CD4-positive, alpha-beta T cell treated with Interleukin-4 for 1 hour (primary cell): ENCODE measurements at places on chromosomes 5 and 9.

GRCh38 chr5:159824188-159825161, 91.8 kb upstream of the ADRA1B start:
- no peak for DNase-seq

DNA sequence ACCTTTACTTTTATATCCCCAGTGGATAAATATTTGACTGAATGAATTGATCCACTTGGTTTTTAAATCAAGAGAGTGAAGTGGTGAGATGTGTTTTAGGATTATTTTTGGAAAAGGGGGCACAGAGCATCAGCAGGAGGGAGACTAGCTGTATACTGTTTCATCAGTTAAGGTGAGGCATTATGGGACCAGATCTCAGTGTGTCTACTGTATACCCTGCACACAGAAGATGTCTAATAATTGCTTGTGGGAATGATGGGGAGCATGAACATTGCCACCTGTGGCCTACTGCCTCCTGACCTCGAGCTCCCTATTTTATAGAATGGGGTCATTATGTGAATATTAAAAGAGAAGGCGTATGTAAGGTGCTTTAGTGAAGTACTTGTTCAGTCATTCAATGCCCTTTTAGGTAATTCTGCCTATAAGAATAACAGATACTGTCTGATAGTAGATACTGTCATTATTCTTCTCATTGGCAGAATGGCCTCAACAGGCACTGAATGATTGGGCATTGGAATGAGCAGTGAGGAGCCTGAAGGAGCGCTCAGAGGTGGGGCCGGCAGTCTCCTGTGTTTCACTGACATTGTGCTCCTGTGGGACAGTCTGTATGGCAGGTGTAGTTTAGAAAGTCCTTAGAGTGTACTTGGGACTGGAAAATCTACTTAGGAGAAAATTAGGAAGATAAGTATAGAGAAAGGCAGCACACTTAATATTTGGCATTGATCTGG, 47.4 kb upstream of the FAM120AOS start:
- no peak for DNase-seq

DNA sequence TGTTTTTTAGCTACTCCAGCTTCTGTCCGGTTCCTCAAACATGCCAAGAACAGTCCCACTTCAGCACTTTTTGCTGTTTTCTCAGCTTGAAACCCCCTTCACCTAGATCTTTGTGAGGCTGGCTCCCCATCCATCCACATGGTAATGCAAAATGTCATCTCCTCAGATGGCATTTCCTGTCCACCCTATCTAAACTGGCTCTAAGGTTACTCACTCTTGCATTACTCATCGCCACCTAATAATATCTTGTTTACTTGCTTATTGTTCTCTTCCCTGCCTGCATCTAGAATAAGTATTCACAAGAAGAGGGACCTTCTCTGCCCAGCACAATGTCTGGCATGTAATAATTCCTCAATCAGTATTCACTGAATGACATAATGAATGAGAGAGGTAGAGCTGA, 220.1 kb downstream of the FAM114A2 start:
- no peak for DNase-seq

GRCh38 chr9:112124156-112124555, 50.9 kb downstream of the SUSD1 start:
- no peak for DNase-seq

- no peak for DNase-seq
Measured at GRCh38 chr9:16308645-16309044, 561.8 kb downstream of the BNC2 start.

- no peak for DNase-seq
Measured at GRCh38 chr9:134315716-134316448, 10.4 kb upstream of the RXRA start.

GRCh38 chr5:14777187-14777586, 94.4 kb downstream of the ANKH start:
- DNase-seq, result no peak

DNA sequence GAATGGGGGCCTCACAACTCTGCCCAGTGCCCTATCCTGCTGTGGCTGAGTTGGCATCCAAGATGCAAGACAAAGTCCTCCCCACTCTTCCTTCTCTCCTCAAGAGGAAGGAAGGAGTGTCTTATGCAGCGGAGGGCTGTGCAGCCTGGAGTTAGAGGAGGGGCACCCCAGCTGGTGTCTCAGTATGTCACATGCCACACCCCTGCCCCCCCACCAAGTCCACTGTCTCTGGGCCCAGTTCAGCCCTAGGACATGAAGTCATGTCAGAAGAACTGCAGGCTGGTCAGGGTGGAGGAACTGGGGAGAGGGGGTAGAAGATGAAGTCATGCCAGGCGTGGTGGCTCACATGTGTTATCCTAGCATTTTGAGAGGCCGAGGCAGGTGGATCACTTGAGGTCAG, 28.0 kb upstream of the SLC28A3 start:
- no peak for DNase-seq

GRCh38 chr9:135214706-135215105, 127.2 kb downstream of the OLFM1 start:
- no peak for DNase-seq

DNA sequence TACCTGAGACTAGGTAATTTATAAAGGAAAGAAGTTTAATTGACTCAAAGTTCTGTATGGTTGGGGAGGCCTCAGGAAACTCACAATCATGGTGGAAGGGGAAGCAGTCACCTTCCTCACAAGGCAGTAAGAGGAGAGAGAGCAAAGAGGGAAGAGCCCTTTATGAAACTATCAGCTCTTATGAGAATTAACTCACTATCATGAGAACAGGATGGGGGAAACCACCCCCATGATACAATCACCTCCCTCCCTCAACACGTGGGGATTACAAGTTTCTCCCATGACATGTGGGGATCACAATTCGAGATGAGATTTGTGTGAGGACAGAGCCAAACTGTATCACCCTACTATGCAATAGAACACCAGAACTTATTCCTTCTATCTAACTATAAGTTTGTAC, 27.9 kb downstream of the CD274 start:
- DNase-seq, result no peak
